ENCODE measurements at places on chromosomes 12 and 14.

GRCh38 chr12:17975239-17975638 is 114.8 kb downstream of the RERGL start:
- DNase-seq, result no peak

- no peak for DNase-seq
These were observed 57.5 kb downstream of the PLEKHA5 start for GRCh38 chr12:19186722-19187661.

GRCh38 chr12:46065412-46066166 is 75.2 kb upstream of the SCAF11 start:
- DNase-seq, result no peak

- no peak for DNase-seq
These were observed 12.7 kb downstream of the GCH1 start for GRCh38 chr14:54889919-54890318.

DNA sequence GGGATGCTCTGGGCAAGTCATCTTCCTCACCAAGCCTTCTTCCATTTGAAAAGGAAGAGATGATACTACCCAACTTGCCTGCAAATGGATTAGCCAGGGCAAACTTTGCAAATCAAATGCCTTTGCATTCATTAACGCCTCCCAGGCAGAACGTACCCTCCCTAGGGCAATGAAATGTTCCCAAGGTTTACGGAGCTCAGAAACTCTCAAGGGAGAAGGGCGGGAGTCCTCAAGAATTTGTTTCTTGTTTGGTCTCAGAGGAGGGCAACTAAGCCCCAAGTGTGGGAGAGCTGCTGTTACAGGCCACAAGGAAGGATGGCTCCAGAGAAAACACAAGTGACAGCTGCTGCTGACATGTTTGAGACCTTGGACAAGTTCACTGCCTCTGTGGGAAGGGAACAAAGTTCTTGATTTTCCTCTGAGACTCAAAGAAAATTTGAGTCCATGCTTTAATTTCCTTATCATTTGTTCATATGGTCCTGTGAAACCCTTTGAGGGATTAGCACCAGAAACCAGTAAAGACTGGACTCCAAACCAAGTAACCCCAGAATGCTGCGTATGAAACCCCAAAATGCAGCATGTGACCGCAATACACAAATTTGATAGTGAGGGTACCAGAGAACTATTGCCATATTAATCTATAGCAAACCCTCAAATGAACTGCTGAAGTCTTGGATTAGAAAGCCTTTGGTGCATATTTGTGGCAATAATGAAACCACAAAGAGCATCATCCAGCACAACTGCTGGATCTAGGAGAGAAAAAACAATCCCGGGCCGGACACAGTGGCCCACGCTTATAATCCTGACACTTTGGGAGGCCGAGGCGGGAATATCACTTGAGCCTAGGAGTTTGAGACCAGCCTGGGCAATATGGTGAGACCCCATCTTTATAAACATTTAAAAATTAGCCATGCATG is 22.9 kb downstream of the SPTB start:
- DNase-seq, result no peak

DNA sequence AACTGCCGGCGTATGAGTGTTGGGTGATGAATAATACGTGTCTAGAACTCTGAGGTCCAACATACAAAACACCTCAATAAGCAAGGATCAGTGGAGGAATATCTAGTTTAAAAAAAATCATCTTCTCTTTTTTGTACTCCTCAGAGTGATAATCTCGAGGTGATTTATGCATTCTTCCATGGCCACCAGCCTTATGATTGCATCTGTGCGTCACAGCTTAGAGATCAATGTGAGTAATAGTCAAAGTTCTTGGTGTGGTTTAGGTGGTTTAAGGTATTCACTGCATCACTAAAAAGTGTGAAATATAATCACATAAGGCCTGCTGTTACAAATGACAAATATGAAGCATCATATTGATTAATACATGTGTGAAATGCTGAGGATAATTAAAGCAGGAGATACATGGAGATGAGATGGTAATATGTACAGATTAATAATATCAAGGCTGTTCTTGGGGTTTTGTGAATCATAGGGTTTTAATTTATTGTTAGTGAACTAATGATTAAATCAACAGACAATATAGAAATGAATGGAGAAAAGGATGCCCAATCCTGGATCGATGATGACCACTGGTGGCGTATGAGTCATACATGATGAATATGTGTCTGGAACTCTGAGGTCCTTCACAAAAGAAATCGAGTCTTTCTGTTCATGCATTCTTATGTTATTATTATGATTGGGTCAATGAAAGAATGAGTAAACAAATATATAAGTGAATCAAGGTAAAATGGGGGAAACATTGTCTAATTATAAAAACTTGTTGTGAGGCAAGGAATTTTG is 68.8 kb upstream of the RTL1 start:
- DNase-seq, result no peak

GRCh38 chr12:131434208-131435125 is 276.4 kb upstream of the SFSWAP start:
- no peak for DNase-seq

DNA sequence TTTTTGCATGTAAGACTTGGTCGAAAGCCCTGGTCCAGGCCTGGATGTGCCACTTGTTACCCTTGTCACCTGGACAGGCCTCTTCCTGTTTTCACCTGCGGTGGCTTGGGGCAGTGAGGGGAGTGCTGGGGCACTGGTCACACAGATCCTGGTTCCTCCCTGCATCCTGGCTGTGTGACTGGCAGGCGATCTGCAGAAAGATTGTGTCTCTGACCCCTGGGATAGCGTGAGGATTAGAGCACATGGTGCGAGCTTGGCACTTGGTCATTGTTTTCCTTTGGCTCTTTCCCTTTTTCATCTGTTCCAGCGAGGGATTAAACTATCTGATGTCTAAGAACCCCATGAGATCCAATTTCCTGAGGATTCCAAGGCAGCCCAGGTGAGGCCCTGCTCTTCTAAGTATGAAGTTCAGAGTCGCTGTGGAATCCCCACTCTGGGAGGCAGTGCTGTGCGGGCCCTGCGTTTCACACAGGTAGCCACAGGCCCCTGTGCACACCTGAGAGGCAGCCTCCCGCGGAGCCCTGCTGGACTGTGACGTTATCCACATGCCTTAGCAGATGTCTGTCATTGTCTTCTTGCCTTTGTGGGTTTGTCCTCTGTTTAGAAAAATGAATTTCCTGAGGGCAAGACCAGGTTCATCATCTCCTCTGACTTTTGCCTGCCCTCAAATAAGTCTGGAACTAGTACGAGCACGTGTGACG is 288.4 kb downstream of the CACNA1C start:
- DNase-seq, result no peak

DNA sequence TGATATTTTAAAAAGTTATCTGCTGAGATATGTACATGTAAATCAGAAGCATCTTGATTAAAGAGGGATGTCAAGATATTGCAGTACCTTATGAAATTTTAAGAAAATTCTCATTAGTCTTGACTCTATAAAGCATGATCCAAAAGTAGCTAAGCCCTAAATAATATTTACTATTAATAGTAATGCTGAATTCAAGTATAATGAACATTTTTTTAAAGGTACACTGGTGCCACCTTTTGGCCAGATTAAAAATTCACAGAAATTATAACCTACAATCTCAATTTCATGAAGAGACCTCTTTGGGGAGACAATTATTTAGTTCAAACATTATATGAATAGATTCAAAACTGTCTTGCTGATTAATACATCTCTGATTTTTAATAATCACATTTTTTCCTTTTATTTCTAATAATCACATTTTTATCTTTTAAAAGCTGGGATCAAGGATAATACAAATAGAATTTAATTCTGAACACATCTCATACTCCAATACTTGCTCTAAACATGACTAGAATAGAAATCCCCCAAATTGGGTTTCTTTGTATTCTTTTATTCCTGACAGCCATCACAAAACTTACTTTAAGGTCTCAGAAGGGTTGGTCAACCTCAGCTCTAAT is 13.4 kb downstream of the AKAP5 start:
- DNase-seq, result no peak

GRCh38 chr12:68497107-68497506 is 113.6 kb upstream of the RAP1B start:
- DNase-seq, result no peak

- DNase-seq, result no peak
These were observed 181.7 kb upstream of the ARID2 start for GRCh38 chr12:45547822-45548221.

- no peak for DNase-seq
These were observed 15.0 kb upstream of the CIPC start for GRCh38 chr14:77083082-77083481.

DNA sequence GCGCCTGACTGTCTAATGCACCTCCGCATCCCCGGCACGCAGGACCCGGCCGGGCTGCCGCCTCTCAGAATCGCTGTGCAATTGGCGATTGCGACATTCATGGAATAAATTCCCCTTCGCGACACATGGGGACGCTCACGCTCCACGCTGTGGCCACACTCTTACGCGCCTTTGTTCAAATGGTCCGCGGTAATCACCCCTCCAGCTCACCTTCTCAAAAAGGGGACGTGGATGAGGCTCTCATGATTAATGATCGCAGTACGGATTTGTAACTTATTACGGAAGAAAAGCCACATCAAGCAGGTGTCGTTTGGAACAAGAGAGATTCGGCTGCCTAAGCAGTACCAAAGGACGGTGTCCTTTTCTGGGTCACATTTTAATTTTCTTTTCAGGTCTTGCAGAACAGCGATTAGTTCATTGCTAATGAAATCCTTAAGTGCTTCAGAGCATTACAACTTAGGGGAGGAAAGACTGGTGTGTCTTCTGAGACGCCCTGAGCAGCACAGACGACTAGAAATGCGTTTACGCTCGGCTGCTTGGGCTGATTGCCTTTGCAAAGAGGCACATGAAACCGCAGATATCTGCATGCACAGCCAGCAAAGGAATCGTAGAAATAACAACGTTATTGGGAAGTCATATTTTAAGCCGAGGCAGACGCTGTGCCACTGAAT is 37.3 kb upstream of the ADGRD1 start:
- DNase-seq, result no peak

DNA sequence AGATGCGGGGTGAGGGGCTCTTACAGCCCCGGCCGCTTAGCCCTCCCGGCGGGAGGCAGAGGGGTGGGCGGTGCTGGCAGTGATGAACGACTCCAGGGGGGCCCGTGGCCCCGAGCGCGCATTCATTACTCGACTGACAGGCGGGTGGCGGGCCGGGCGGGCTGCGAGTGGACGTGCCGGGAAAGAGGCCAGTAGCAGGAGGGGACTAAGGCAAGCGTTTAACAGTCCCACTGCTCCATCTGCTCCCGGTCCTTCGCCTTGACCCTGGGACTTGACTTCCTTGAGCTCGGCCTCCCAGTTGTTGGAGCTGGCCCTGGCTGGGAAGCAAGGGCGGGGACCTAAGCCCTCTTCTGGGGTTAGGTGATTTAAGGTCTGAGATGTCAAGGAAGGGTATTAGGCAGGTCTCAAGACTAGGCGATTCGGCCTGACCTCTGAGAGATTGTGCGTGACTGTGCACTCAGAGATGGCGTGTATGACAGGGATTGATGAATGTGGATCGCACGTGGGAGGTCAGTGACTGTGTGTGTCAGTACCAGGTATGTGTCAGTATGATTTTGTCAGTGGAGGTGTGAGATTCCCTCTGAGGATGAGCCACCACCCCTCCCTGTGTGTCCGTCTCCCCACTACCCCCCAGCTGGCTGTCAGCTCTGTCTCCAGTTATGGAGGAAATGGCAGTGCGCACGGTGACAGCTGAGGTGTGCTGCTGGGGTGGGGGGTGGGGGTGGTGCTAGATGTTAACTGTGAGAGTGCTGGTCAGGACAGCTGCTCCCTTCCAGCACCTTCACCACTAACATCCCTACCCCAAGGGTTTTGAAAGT is 3.6 kb upstream of the DNAJC22 start:
- peak; percentile 63 for DNase-seq

DNA sequence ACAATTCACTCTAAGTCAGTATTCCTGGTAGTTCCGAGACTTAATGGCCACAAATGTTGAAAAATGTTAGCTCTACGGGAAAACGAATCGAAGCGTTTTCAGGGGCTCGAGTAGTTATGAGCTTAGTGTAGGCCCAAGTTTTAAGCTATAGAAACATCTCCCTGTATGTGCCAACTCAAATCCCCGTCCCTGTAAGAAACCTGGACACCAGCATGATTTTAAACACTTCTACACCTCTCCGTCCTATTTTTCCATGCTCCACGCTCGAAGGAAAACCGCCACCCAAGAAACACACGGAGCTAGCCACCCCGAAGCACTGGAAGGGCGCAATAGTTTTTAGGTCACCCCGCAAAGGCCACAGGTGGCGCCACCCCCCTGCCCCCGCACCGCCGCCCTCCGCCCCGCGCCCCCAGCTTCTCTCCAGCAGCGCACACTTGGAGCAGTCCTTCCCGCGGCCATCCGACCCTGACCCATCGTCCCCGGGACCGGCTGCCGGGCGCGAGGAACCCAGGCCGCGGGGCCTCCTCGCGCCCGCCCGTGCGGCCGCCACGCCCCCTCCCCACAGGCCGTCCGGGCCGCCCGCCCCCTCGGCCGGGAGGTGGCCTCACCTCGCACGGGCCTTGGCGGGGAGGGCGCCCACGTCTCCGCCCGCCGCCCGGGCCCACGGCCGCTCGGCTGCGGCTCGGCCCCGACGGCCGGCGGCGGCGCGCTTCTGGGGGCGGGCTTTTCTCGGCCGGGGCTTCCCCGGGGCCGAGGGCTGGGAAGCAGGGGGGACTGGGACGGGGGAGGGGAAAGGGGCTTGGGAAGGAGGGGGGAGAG is 522 bp downstream of the R3HDM2 start:
- no peak for DNase-seq

DNA sequence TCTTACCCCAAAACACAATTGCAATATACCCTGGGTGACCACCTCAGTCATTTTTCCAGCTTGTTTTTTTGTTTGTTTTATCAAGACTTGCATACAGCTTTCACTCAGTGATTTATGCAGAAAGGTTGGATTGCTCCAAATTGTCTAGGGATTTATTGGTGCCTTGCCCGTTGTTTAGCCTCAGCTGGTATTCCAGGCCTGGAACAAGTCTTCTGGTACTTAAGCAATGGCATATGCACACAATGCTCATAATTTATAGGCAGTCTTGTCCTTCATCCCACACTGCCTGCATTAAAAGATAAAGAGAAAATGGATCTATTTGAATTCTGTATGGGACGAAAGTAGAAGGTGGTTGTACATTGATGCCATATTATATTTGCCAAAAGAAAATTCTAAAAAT is 392.5 kb downstream of the ADAMTS20 start:
- DNase-seq, result no peak
